ENCODE measurements at places on chromosomes 11 and 22.

- DNase-seq, result no peak
These were observed 44.7 kb downstream of the BIRC2 start for GRCh38 chr11:102391549-102392237.

GRCh38 chr11:46526216-46527215, 67.3 kb downstream of the AMBRA1 start:
- DNase-seq, result no peak

- DNase-seq, result no peak
These were observed 393.7 kb downstream of the ETS1 start for GRCh38 chr11:128193615-128194014.

DNA sequence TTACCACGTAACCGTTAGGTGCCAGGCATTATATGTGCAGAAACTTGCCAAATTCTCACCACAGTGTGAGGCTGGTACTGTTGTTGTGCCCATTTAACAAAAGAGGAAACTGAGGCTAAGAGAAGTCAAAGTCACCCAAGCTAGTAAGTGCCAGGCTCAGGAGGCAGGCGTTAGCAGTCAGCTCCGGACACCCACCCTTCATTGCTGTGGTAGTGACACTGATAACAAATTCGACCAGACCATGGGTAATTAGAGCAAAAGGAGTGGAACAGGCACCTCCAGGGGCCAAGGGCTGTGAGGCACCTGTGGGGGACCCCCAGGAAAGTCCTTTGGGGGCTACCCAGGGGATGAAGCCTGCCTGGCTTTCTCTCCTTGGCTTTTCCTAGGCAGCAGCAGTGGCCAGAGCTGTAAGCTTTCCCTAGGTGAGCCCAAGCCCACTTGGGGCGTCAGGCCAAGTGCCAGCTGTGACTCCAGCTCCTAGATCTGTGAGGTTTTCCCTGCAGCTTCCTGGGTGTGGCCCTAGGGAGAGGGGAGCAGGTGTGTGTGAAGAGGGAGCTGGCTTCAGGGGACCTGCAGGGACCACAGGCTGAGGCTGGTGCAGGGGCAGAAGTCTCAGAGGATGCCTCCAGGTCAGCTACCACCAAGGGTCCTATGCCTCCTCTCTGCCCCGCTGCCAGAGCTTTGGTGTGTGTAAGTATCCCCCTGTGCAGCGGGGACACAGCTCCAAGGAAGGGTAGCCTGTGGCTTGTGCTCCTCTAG, 19.7 kb upstream of the ALX4 start:
- DNase-seq, result no peak

DNA sequence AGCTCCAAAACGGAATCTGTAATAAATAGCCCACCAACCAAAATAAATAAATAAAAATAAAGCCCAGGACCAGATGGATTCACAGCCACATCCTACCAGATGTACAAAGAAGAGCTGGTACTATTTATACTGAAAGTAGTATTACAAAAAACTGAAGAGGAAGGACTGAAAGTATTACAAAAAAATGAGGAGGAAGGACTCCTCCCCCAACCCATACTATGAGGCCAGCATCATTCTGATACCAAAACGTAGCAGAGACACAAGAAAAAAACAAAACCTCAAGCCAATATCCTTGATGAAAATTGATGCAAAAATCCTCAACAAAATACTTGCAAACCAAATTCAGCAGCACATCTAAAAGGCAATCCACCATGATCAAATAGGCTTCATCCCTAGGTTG, 65.4 kb downstream of the CYP2R1 start:
- DNase-seq, result no peak

- no peak for DNase-seq
These were observed 67.9 kb downstream of the YAP1 start for GRCh38 chr11:102177974-102178631.

- no peak for DNase-seq
These were observed 22.0 kb upstream of the ZC3H12C start for GRCh38 chr11:110071197-110071596.

GRCh38 chr22:21755851-21756284, 20.3 kb upstream of the YPEL1 start:
- DNase-seq, result no peak

DNA sequence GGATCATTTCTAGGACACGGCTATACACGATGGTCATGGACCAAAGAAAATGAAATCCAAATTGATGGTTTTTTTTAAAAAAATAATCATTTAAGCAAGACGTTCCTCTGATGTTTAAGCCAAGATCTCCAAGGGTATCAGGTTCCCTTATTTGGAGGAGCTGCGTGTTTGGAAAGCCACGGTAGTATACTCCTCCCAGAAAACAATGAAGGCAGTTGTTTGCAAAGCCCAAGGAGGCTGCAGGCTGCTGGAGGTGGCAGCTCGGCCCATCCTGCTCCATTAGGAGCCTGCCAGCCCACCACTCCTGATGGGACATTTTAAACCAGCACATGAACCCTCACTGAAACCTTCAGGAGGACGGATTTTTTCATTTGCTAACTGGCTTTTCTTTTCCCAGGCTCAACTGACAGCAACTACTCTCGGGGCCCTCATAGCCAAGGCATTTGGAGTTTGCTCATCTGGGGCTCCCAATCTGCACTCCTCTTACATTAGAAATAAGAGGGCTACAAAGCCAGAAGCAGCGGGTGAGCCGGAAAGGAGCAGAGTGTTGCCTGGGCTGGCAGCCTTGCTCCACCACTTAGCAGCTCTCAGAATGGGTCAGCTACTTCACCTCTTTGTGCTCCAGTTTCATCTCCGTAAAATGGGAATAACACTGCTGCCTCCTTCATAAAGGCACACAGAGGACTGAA, 58.4 kb downstream of the ABTB2 start:
- DNase-seq, result no peak

DNA sequence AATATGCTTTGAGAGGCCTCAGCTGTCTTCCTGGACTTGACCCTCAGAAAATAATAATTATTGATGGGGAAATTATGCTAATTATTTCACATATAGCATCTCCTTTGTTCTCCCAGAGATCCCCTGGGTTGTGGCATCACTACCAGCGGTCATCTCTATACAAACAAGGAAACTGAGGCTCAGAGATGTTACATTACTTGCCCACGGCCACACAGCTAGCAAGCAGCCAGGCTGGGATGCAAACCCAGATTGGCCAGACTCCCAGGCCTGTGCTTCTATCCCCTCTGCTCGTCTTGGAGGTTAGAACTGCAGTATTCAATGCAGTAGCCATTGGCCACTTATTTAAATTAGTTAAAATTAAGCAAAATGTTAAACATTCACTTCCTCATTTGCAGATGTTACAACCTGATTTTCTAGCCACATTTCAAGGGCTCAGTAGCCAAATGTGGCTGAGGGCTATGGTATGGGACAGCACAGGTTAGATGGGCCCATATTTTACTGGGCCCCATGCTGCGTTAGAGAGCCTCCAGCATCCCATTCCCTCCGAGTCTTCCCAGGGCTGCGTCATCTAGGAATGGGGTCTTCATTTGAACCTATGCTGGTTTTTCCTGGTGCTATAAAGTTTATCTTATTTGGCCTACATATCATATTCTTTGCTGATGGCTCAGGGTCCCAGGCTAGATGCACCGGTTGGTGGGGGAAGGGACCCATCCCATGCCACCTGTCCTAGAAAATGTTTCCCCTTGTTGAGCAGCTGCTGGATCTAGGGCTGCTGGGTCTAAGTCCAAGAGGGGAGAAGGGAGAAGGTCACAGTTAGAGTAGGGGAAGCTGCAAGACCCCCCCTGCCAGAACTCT, 2.2 kb downstream of the SLC35C1 start:
- DNase-seq, result no peak

DNA sequence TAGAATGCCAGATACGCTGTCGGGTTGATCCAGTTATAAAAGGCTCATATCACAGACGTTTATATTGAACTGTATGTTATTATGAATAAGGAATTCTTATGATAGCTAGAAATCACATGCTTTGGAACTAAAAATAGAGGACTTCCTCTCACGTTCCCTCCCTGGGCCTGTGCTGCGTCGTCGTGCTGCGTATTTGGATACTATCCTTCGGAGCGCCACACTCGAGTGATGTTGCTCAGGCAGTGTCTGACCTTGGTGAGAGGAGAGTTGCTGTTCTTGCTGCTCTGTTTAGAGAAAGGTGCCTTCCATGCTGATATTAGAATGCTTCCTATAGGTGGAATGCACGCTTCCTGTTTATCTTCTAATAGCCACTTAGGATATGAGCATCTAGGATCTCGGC, 20.2 kb upstream of the ST14 start:
- DNase-seq, result no peak

DNA sequence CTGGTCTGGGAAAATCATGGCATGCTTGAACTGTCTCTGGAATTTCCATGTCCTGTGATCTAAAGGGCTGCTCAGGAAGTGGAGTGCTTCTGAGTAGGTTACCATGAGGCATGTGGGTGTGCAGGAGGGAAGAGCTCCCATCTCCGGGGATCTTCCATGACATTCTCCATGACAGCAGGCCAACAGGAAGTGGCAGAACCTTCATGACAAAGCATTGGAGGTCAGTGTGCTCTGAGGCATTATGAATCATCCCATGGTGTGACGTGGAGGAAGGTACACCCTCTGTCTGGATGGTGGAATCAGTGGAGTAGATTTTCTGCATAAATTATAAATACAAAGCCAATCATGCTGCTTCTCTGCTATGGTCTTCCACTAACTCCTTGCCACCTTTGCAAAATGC, 139.6 kb upstream of the E2F8 start:
- DNase-seq, result peak; percentile 15

DNA sequence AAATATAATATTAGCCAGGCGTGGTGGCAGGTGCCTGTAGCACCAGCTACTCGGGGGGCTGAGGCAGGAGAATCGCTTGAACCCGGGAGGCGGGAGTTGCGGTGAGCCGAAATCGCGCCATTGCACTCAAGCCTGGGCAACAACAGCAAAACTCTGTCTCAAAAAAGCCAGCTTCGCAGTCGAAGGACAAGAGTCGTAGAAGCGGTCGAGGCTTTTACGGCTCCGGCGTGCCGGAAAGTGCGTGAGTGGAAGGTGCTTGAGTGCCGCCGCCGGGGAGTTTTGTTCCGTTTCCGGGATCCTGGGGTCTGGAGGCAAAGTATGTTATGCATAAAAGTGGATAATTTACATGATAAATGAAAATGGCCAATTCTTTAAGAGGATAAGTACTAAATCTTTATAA, 43.6 kb downstream of the SYN3 start:
- no peak for DNase-seq

DNA sequence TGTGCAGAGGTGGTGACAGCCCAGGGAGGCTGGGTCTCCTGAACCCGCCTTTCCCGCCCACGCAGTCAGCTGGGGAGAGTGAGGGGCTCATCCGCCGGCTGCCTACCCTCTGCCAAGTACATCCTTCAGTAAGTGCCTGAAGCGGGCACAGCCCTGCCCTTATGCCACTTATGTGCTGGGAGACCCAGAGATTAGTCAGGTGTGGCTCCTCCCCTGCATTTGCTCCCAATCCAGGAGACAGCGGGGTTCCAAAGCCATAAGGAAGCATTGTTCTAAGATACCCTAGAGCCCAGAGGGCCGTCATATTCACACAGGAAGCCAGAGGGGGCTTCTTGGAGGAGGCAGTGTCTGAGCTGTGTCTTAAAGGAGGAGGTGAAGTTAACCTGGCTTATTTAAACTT, 5.8 kb upstream of the PPP6R3 start:
- DNase-seq, result peak; percentile 80

DNA sequence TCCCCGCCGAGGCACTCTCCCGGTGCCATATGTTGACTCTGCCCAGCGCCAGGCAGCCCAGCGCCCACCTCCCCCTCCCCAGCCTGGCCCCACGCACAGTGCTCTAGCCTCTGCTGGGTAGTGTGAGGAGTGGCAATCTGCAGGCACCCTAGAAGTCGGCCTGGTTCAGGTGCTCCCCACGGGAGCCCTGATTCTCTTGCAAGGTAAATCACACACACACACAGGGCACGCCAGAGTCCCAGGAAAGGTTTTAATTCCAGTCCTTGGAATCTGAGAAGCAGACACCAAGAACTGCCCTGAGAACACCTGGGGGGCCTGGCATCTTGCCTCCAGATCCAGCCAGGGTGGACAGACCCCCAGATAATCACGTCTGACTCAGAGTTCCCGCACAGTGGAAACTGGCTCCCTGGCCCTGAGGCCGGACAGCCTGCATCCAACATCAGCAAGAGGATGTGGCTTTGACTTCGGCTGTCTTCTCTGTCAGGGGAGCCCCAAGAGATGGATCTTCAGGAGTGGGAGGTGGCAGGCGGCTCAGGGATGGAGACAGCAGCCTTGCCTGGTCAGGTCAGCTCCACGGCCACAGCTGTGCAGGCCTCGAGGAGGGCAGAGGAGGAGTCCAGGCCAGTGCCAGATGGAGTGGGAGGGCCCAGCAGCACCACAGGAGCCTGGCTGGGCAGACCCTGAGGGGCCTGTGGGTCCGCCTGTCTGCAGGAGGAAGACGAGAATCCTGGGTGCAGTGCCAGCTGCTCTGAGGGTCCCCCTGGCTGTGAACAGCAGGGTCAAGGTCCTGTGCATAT, 1.1 kb upstream of the RIN1 start:
- DNase-seq, result peak; percentile 63

DNA sequence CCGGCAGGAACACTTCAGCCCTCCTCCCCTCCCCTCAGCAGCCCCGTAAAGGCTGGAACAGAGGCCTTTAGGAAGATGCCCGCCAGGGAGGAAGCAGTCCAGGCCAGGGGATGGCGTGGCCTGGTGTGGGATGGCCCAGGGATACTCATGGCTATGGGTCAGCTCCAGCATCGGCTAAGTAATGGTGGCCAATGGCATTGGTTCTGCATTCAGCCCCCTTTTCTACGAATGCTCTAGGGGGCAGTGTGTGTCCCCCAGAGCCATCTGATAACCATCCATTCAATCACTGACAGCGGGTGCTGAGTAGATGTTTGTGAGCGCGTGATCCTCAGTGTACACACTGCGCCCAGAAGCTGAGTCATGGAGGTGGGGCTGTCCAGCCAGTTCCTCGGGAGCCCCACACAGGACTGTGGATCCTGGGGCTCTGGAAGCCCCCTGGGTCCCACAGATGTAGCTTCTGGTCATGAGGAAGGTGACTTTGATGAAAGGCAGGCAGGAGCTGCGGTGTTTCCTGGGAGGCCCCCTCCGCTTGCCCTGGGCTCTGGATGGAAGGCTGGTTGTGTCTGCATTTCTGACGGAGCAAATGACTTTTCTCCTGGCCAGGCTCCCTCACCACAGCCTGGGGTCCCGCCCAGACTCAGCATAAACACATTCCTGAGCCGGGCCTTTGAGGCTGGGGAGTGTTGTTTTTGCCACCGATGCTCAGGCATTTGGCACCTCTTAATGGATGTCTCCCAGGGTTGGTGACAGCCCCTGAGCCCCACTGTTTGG, 46.5 kb downstream of the FBLN1 start:
- no peak for DNase-seq

DNA sequence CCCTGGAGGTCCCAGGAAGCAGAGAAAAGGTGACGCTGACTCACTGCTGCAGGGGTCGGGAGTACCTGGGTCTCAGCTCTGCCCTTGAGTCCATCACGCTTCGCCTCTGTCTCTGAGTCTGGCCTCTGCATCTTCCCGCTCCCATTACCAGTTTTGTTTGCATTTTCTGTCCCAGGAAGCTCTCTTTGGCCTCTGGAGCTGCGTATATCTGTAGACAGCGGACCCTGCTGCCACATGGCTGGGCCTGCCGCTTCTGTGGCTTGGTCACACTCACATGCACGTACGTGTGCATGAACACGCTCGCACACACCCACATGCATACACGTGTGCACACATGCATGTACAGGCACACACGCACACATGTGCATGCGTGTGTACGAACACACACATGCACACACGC, 20.8 kb upstream of the APOBEC3A start:
- DNase-seq, result no peak

Data from NCI-H524 treated with DMSO at 0.1 percent for 48 hours (cell line).